ENCODE measurements at places on chromosomes 1 and 21. TPM values are rescaled to one million over a fixed set of nuclear protein-coding genes. Genes with fewer than 3 reads are reported as not detected.
A peak's percentile ranks its signal among the peaks of the same experiment; 100 is the strongest.

Gene INSRR
- total RNA-seq = not detected

Gene KLHL20
- 7.9 TPM for total RNA-seq

Gene FCRL1
- total RNA-seq = 12.9 TPM

Gene DYNLT5
- total RNA-seq = 0.48 TPM

- no peaks in the 10 kb centered on the region for H3K4me1 ChIP-seq
- H3K36me3 ChIP-seq = no peaks in the 10 kb centered on the region
- peak overlapping the region; percentile 46 for H3K27ac ChIP-seq
- peak; percentile 77 for DNase-seq
- no peak overlapping the region for H3K4me3 ChIP-seq
Measured at GRCh38 chr1:181112071-181112929, 23.8 kb downstream of the IER5 start.

DNA sequence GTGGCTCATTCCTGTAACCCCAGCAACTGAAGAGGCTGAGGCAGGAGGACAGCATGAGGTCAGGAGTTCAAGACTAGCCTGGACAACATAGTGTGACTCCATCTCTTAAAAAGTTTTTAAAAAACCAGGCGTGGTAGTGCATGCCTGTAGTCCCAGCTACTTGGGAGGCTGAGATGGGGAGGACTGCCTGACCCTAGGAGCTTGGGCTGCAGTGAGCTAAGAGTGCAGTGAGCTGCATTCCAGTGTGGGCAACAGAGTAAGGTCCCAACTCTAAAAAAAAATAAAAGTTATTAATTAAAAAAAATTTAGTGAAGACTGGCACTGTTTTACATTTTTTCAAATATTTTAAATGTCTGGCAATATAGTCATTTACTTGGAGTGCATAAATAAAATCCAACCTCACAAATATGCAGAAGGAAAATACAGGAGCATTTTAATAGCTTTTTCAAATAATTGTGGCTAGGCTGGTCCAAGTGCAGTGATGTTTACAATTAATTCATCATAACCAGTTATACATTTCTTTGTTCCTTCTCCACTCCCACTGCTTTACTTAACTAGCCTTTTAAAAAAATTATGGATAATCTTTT is 10.8 kb downstream of the ZBTB8OS start:
- H3K36me3 ChIP-seq = no peaks in the 10 kb centered on the region
- H3K4me3 ChIP-seq = no peak overlapping the region
- H3K27ac ChIP-seq = no peak overlapping the region
- DNase-seq = no peak

DNA sequence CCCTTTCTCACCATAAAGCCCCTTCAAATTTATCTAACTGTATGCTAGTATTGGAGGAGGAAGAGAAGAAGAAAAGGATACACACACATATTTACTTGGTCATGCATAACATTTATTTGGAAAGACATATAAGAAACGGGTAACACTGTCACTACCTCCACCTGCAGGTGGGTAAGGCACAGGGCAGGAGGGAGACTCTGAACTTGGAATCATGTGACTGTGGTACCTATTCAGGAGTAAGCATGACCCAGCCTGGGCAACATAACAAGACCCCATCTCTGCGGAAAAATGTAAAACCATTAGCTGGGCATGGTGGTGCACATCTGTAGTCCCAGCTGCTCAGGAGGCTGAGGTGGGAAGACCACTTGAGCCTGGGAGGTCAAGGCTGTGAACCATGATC is 1.4 kb upstream of the PADI6 start:
- no peaks in the 10 kb centered on the region for H3K4me1 ChIP-seq
- DNase-seq = no peak
- H3K4me3 ChIP-seq = no peak overlapping the region
- no peaks in the 10 kb centered on the region for H3K36me3 ChIP-seq
- H3K27me3 ChIP-seq = peaks cover 14% of the 10 kb centered on the region

DNA sequence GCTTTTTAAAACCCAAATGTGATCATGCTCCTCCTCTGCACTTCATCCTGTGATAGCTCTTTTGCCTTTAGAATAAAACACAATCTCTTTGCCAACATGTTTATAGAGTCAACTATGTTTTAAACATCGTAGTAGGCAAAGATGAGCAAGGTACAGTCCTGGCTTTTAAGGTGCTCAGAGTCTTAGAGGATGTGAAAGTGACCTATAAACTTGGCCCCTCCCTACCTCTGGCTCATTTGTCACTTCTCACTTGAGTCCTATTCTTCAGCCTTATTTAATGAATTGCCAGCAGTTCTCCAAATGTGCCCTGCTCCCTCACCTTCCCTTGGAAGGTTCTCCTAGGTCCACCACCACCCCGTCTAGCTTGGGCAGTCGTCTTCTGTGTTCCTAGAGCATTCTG is 617.0 kb upstream of the NR5A2 start:
- no peak for DNase-seq
- no peaks in the 10 kb centered on the region for H3K4me1 ChIP-seq
- H3K27me3 ChIP-seq = no peaks in the 10 kb centered on the region
- H3K27ac ChIP-seq = no peak overlapping the region
- H3K36me3 ChIP-seq = no peaks in the 10 kb centered on the region

Measured in transverse colon (tissue), 4 donors.